ENCODE measurements at places on chromosomes 4 and X. TPM values are rescaled to one million over a fixed set of nuclear protein-coding genes. Genes with fewer than 3 reads are reported as not detected.

Gene IGSF1
- total RNA-seq = 59.5 TPM

Gene FDCSP
- not detected for total RNA-seq

Gene ZNF732
- total RNA-seq = 1.6 TPM

Gene H2BW2
- not detected for total RNA-seq

Gene PNMA6A
- 3.7 TPM for total RNA-seq

Gene OPN1MW
- total RNA-seq = not detected

Gene SAGE1
- total RNA-seq = not detected

Gene FANCB
- total RNA-seq = 7.8 TPM

Gene SLC6A14
- total RNA-seq = not detected

Gene BTC
- total RNA-seq = 3.1 TPM

Gene MGARP
- not detected for total RNA-seq

Gene ARX
- total RNA-seq = 0.52 TPM

Gene GBA3
- total RNA-seq = not detected

Gene MTCP1
- total RNA-seq = 20.9 TPM

Gene NHSL2
- 4.7 TPM for total RNA-seq

Gene TLR7
- total RNA-seq = 2.1 TPM

Gene HTR2C
- total RNA-seq = not detected

Gene MAGEA9B
- total RNA-seq = not detected

Gene SPANXN3
- not detected for total RNA-seq

Gene APELA
- not detected for total RNA-seq

Gene NAT8L
- 1.0 TPM for total RNA-seq

All from skeletal muscle tissue (tissue), 5 donors.